ENCODE measurements at places on chromosomes 1 and 21. TPM values are rescaled to one million over a fixed set of nuclear protein-coding genes. Genes with fewer than 3 reads are reported as not detected.
A peak's percentile ranks its signal among the peaks of the same experiment; 100 is the strongest.

DNA sequence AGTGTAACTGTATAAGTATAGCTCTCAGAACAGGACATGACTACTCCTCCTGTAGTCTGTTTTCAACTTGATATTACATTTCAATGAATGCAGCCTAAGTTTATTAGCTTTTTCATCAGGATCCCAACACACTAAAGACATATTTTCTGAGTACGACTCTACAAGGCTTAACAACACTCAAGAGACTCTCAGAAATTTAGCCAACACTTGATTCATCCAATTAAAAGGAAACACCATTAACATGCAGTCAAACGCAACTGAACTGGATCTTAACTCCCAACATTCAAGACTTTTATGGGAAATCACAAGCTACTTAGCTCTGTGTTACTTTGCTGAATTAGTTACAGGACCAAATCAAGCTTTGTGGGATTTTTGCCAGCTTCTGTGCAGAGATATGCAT, 65.2 kb upstream of the SGIP1 start:
- no peak for DNase-seq

DNA sequence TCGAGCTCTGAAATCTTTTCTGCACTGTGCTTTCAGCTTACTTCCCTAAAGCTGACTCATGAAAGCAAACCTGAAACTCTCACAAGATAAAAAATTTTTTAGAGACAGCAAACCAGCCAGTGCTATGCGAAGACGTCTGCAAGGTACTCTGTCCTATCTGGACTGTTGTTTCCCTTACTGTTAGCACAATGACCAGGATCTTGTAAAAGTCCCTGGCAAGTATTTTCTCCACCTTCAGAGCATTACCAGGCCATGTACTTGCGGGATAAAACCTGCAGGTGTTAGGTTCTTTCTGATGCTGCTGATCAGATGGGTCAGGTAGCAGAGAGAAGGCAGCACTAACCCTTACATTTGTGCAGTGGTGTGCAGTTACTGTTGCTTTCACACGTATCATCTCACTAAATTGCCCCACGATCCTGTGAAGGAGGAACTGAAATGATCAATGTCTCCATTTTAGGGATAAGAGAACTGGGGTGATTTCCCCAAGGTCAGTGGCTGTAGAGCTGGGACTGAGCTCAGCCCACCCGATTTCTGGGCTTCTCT, 56.6 kb downstream of the PLXNA2 start:
- DNase-seq, result no peak

DNA sequence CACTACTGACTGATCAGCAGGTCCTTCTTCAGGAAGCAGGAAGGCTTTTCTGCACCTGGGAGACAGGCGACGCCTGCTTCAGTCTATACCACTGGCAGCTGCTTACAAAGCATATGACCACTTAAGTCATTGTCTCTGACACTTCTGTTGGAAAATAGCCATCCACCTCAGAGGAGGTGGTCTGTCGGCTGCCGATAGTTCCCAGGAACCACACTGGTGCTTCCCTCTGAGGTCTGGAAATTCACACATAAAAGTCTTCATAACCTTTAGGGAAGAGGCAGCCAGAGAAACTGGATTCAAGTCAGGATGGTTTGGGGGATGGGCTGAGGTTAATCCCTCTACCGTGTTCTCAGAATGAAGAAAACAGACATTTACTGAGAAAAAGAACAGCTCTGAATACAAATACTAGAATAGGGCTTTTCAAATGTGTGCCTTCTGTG, 15.6 kb upstream of the SRP9 start:
- no peak for DNase-seq

DNA sequence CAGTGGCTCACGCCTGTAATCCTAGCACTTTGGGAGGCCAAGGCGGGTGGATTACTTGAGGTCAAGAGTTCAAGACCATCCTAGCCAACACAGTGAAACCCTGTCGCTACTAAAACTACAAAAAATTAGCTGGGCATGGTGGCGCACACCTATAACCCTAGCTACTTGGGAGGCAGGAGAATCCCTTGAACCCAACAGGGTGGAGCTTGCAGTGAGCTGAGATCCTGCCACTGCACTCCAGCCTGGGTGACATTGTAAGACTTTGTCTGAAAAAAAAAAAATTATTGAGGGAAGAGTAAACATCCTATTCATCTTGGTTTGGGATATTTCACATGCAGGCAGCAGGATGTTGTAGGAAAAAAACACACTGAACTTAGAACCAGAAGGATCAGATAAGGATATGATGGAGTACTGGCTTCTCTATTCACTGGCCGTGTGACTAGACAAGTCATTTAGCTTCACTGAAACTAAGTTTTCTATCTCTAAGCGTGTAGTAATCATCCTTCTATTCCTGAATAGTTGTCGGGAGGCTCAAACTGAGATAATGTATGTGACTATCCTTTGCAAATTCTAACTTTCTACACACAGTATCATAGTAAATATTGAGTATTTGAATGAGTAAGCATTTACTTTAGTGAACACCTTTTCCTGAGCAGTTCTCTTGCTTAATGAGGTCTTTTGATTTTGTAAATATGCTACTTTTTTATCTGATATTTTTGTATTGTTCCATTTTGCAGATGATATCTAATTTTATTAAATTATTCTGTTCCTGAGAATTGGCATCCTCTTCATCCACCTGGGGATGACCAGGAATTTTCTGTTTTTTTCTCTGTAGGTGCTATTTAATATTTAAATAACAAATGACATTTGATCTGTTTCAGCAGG, 18.2 kb downstream of the CAP1 start:
- no peak for DNase-seq

GRCh38 chr21:25757531-25757930, 22.8 kb downstream of the GABPA start:
- no peak for DNase-seq

- DNase-seq, result peak; percentile 35
Observed at GRCh38 chr1:36622741-36623648, 140.3 kb upstream of the CSF3R start.

- DNase-seq, result no peak
Observed at GRCh38 chr1:114063544-114063943, 84.3 kb downstream of the OLFML3 start.

DNA sequence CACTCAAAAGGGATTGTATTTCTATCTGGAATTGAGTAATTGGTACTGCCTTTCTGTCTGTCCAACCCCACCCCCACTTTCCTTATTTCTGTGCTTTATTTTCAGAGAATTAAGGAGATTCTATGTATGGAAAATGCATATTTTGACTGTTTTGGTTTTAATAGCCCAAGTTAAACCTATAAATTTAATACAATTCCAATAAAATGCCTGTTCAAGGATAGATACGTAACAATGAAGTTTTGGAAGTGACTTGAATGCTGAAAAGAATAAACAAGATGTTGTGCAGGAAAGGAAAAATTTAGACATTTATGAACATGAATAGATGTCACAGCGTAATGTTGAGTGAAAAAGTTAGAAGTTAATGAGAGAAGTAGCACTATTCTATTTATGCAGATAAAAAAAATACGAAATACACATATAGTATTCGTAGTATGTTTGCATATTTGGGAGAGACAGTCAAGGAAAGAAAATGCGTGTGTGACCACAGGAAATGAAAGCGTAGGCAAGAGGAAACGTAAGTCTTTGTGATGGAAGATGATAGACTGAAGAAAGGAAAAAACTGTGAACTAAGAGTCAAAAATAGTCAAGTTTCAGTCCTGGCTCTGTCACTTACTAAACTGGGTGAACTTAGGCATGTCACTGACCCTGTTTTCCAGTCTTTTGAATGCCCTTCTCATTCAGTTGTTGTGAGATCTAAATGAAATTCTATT, 62.1 kb downstream of the MEF2D start:
- no peak for DNase-seq

DNA sequence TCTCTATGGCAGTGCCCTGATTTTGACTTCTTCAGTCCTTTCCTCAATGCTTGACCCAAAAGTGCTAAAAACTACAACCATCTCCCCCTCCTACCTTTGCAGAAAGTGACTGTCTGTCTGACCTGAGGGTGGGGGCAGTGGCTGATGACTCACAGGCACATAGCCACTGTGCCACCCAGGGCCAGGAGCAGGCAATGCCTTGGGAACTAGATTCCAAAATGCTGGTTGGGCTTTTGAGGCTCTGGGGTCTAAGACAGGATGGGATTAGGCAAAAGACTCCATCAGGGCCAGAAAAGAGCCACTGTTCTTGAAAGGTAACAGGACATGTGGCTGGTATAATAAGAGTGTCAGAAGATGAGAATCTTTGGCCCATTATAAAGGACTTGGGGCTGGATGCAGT, 129.5 kb upstream of the KIAA0040 start:
- DNase-seq, result no peak

GRCh38 chr1:26739329-26739914, 43.6 kb downstream of the ARID1A start:
- DNase-seq, result no peak

- no peak for DNase-seq
Observed at GRCh38 chr1:12035312-12035711, 16.0 kb downstream of the MIIP start.

- no peak for DNase-seq
Observed at GRCh38 chr1:36506276-36506920, 23.7 kb upstream of the CSF3R start.

DNA sequence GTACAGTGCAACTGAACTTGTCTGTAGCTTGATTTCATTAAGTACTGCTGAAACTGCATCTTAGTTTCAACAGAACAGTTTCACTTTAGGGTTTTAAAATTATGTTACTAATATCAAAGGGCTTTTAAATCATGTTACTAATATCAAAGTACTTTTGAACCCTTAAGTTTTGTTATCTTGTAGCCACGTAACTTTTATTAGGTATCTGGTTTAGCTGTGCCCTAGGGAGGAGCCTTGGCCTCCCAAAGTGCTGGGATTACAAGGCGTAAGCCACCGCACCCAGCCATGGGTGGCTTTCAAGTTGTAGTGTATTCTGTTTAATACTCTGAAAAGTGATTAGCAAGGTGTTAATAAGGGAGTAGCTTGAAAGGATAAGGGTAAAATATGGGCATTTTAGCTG, 2.0 kb downstream of the KDM4A start:
- no peak for DNase-seq

DNA sequence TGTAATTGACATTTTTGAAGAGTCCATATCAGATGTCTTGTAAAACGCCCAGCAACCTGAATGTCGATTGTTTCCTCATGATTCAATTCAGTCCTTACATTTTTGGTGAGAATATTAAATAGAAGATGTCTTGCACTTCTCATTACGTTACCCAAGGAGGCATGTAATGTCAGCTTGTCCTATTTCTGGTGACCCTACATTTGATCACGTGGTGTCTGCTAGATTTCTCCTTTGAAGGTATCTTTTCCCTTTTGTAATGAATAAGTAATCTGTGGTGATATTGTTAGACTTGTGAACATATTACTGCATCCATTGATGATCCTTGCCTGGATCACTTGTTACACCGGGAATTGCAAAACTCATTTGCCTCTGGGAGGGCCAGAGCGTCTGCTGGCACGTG, 87.6 kb upstream of the DISP3 start:
- DNase-seq, result no peak

Gene TTC22
- polyA plus RNA-seq, result 9.2 TPM

Gene RGS21
- not detected for polyA plus RNA-seq

Gene PTGFRN
- 56.7 TPM for polyA plus RNA-seq

Gene NGF
- 2.1 TPM for polyA plus RNA-seq

Gene IGSF5
- polyA plus RNA-seq, result 0.82 TPM

Gene COL24A1
- polyA plus RNA-seq, result 2.2 TPM

Gene PCAT6
- polyA plus RNA-seq, result 4.0 TPM

Gene CD48
- 1.5 TPM for polyA plus RNA-seq

Data from renal cortex interstitium (tissue), 15 donors.